ENCODE measurements at places on chromosomes 12 and 14. TPM values are rescaled to one million over a fixed set of nuclear protein-coding genes. Genes with fewer than 3 reads are reported as not detected.

TBPL2 gene
- not detected for total RNA-seq

BTG1 gene
- 250 TPM for total RNA-seq

SCYL2 gene
- total RNA-seq = 37.7 TPM

SLC6A13 gene
- not detected for total RNA-seq

- DNase-seq = no peak
Observed at GRCh38 chr12:131511391-131511802, 199.5 kb upstream of the SFSWAP start.

- no peak for DNase-seq
Observed at GRCh38 chr12:63822352-63822751, 22.1 kb upstream of the SRGAP1 start.

GRCh38 chr12:21828779-21829178 is 54.3 kb upstream of the KCNJ8 start:
- DNase-seq = peak; percentile 54

DNA sequence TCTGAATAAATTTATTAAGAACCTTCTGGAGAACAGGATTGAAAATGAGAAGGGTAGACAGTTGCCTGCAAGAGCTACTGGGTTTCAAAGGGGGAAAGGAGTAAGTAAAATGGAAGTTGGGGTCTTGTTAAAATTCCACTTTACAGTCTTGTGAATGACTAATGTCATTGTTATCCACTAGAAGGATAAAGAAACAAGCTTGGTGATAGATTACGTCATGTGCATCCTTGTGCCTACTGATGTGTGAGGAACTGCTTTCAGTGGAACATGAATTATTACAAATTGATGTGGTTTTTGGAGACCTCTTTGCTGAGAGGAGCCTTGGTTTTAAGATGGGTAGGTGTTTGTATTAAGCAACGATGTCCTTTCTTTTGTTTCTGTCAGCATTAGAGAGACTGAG is 272.5 kb upstream of the PRICKLE1 start:
- no peak for DNase-seq

GRCh38 chr12:62250671-62251608 is 9.3 kb upstream of the USP15 start:
- DNase-seq = no peak

DNA sequence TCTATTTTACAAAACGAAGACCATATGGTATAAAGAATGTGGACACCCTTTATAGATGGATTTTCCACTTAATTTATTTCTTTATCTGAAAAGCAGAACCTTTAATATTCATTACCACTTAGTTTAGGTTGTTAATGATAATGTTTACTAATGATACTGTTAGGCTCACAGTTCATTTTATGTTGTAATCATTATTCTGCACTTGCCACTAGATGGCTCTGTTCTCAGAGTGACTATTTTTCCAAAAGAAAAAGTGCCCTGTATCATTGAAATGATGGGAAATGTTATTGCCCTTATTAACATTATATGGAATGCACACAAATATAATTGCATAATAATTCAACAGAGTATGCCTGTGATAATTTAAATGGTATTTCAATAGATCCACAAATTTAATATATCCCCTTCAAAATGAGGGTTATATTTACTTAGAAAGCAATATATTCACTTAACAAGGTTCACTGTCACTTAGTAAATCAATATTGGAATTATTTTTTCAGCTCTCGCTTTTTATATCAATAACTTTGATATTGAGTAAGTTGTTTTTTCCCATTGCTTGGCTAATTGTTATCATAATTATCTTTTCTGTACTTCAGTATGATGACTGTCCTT is 95.7 kb downstream of the PDE3A start:
- DNase-seq = no peak

Data from lower leg skin (tissue), 4 donors.